Stomach (tissue), 19 donors: ENCODE measurements at places on chromosomes 2 and 18. TPM values are rescaled to one million over a fixed set of nuclear protein-coding genes. Genes with fewer than 3 reads are reported as not detected.

- H3K4me3 ChIP-seq, result no peak overlapping the region
- DNase-seq, result no peak
- H3K36me3 ChIP-seq, result no peaks in the 10 kb centered on the region
- H3K27me3 ChIP-seq, result no peaks in the 10 kb centered on the region
- H3K4me1 ChIP-seq, result no peaks in the 10 kb centered on the region
- H3K27ac ChIP-seq, result no peak overlapping the region
Measured at GRCh38 chr2:232997749-232998665, 15.0 kb downstream of the NGEF start.

DNA sequence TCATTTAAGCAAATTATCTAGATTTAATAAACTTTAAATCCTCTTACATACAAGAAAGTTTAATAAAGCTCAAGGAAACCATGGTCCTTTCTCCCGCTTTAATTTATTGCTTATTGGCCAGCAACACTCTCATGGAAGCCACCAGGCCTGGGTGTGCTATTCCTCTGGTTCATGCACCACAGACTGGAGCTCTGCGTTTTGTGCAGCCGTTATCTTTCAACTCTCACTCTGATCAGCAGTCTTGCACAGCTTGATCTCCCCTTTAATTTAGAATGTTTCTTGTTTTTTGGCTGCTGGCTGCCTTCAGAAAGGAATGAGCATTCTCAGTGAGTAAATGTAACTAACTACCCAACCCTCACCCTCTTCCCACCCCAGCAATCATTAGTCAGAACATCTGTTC, 318.7 kb downstream of the MEIS1 start:
- H3K4me1 ChIP-seq, result no peaks in the 10 kb centered on the region
- H3K36me3 ChIP-seq, result no peaks in the 10 kb centered on the region
- peak; percentile 39 for DNase-seq
- no peak overlapping the region for H3K27ac ChIP-seq
- H3K4me3 ChIP-seq, result no peak overlapping the region

Gene PIKFYVE
- total RNA-seq, result 14.0 TPM

Gene L3MBTL4
- total RNA-seq, result 12.1 TPM

Gene STAM2
- 53.0 TPM for total RNA-seq

Gene GPATCH11
- 7.9 TPM for total RNA-seq

DNA sequence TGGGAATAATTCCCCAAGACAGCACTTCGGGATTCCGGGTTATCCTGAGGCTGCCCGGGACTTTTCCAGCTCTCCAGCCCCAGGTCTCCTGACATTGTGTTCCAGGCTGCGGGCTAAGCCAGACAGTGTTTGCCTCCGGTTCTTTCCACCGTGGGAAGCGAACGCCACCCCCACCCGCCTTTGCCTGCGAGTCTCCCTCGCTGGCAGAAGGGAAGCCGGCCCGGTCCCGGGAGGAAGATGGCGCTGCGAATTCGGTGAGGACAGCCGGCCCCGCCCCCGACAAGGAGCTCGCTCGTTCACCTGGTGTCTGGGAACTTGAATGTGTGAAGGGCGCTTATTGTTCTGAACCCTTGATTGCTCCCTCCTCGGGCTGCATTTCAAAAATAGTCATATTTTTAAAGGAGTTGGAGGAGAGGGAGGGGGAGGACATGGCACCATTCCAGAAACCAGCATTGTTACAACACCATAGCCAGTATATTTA, 2.9 kb downstream of the LRATD1 start:
- peak overlapping the region; percentile 50 for H3K4me3 ChIP-seq
- peaks cover 45% of the 10 kb centered on the region for H3K4me1 ChIP-seq
- H3K36me3 ChIP-seq, result no peaks in the 10 kb centered on the region
- H3K27me3 ChIP-seq, result peaks cover 16% of the 10 kb centered on the region

DNA sequence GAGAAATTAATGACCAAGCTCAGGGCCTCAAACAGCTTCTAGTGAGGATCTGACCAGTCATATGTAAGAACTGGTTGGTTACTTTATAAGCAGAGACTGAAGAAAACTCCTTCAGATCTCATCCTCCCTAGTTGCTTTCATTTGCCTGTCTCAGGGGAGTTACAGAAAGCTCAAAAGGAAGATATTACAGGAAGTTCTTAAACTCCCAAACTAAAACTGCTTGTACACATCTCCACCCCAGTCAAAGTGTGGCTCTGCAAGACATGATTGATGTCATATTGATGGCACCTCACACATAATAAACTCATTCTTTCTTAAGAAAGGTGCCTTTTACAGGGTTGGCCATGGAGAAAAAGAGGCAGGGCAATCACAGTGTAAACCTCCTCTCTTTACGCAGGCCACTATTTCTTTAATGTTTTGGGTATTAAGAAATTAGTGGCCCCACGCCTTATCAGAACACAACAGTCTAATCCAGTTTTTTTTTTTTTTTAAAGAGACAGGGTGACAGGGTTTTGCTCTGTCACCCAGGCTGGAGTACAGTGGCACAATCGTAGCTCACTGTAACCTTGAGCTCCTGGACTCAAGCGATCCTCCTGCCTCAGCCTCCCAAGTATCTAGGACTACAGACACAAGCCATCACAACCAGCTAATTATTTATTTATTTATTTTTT, 62.6 kb upstream of the STK17B start:
- no peaks in the 10 kb centered on the region for H3K27me3 ChIP-seq
- H3K4me1 ChIP-seq, result peaks cover 40% of the 10 kb centered on the region
- peak; percentile 66 for DNase-seq
- H3K4me3 ChIP-seq, result no peak overlapping the region

GRCh38 chr2:172865422-172865821, 129.8 kb downstream of the RAPGEF4 start:
- H3K36me3 ChIP-seq, result no peaks in the 10 kb centered on the region
- H3K4me3 ChIP-seq, result no peak overlapping the region
- H3K27me3 ChIP-seq, result no peaks in the 10 kb centered on the region
- H3K27ac ChIP-seq, result no peak overlapping the region
- DNase-seq, result no peak

Gene RAB6D
- 0.18 TPM for total RNA-seq

Gene GAREM2
- total RNA-seq, result under 0.01 TPM

Gene CCDC74B
- total RNA-seq, result 2.4 TPM

Gene DTNA
- 113 TPM for total RNA-seq

- peak overlapping the region; percentile 52 for H3K27ac ChIP-seq
- peak; percentile 85 for DNase-seq
- H3K36me3 ChIP-seq, result no peaks in the 10 kb centered on the region
- H3K27me3 ChIP-seq, result no peaks in the 10 kb centered on the region
- H3K4me1 ChIP-seq, result peaks cover 24% of the 10 kb centered on the region
Measured at GRCh38 chr2:160205505-160205904, 5.4 kb upstream of the ITGB6 start.

Gene INSIG2
- total RNA-seq, result 6.7 TPM

DNA sequence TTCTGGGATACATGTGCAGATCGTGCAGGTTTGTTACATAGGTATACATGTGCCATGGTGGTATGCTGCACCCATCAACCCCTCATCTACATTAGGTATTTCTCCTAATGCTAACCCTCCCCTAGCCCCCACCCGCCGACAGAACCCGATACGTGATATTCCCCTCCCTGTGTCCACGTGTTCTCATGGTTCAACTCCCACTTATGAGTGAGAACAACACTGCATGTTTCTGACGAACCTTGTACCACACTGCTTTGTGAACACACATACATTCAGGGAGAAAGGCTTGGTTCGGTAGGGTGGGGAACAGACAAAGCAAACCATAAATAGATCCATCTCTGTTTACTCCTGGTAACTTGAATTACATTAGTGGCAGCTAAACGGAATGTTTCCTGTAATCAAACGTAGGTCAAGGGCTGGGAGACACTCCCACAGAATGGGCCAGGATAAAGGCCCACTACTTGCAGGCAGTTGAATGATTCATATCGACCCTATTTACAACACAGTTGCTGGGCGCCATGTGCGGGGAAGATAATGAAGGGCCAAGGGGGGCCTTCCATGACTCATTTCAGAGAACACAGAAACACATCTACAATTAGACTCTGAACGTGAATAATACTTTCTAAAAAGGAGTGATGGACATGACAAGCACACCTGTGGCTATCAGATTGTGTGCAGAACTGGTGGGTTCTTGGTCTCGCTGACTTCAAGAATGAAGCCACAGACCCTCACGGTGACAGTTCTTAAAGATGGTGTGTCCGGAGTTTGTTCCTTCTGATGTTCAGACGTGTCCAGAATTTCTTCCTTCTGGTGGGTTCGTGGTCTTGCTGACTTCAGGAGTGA, 56.8 kb upstream of the KIDINS220 start:
- H3K27ac ChIP-seq, result no peak overlapping the region
- H3K4me3 ChIP-seq, result no peak overlapping the region
- H3K27me3 ChIP-seq, result no peaks in the 10 kb centered on the region
- no peaks in the 10 kb centered on the region for H3K4me1 ChIP-seq
- H3K36me3 ChIP-seq, result peaks cover 11% of the 10 kb centered on the region

- H3K4me3 ChIP-seq, result no peak overlapping the region
- peaks cover 13% of the 10 kb centered on the region for H3K27me3 ChIP-seq
- H3K36me3 ChIP-seq, result no peaks in the 10 kb centered on the region
- no peak overlapping the region for H3K27ac ChIP-seq
- no peaks in the 10 kb centered on the region for H3K4me1 ChIP-seq
- DNase-seq, result no peak
Measured at GRCh38 chr18:78125206-78125896, 854.3 kb upstream of the SALL3 start.

Gene ZSWIM2
- total RNA-seq, result not detected

GRCh38 chr18:75418293-75419005, 9.1 kb downstream of the SMIM21 start:
- H3K4me3 ChIP-seq, result no peak overlapping the region
- H3K4me1 ChIP-seq, result no peaks in the 10 kb centered on the region
- H3K27me3 ChIP-seq, result no peaks in the 10 kb centered on the region
- no peak for DNase-seq

DNA sequence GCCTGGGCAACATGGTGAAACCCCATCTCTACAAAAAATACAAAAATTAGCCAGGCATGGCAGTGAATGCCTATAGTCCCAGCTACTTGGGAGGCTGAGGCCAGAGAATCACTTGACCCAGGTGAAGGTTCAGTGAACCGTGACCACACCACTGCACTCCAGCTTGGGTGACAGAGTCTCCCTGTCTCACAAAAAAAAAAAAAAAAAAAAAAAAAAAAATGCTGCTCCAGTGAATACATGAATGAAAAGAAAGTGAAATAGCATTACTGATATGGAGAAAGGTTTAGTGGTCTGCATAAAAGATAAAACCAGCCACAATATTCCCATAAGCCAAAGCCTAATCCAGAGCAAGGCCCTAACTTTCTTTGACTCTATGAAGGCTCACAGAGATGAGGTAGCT, 44.5 kb downstream of the METTL8 start:
- no peaks in the 10 kb centered on the region for H3K27me3 ChIP-seq
- DNase-seq, result no peak
- no peaks in the 10 kb centered on the region for H3K4me1 ChIP-seq
- H3K4me3 ChIP-seq, result no peak overlapping the region
- H3K36me3 ChIP-seq, result peaks cover 4% of the 10 kb centered on the region
- H3K27ac ChIP-seq, result no peak overlapping the region

Gene GLI2
- total RNA-seq, result 2.8 TPM

- no peak for DNase-seq
- H3K27ac ChIP-seq, result no peak overlapping the region
- H3K36me3 ChIP-seq, result no peaks in the 10 kb centered on the region
- H3K4me3 ChIP-seq, result no peak overlapping the region
Measured at GRCh38 chr2:211798868-211799267, 739.7 kb downstream of the ERBB4 start.
